Activated CD8-positive, alpha-beta memory T cell treated with anti-CD3 and anti-CD28 coated beads for 1 hour (primary cell): ENCODE measurements at places on chromosomes 13 and 19.

- DNase-seq: peak; percentile 94
Measured at GRCh38 chr19:49680421-49681351, 3.6 kb downstream of the PRMT1 start.

- DNase-seq: no peak
Measured at GRCh38 chr13:29548722-29549121, 46.8 kb downstream of the SLC7A1 start.

DNA sequence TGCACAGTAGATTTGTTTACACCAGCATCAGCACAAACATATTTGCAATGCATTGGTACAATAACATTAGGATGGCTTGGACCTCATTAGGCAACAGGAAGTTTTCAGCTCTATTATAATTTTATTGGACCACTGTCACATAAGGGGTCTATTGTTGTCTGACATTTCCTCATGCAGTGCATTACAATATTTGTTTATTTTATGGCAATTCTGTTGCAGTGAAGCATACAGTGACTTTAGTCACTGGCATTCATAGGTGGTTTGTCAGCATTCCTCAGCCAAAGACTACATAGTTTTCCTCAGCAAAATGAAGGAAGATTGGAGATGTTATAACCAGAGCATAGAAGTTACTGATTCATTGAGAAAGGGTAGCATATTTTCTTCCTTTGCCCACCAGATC lies 1732.9 kb downstream of the PCDH9 start:
- no peak for DNase-seq

DNA sequence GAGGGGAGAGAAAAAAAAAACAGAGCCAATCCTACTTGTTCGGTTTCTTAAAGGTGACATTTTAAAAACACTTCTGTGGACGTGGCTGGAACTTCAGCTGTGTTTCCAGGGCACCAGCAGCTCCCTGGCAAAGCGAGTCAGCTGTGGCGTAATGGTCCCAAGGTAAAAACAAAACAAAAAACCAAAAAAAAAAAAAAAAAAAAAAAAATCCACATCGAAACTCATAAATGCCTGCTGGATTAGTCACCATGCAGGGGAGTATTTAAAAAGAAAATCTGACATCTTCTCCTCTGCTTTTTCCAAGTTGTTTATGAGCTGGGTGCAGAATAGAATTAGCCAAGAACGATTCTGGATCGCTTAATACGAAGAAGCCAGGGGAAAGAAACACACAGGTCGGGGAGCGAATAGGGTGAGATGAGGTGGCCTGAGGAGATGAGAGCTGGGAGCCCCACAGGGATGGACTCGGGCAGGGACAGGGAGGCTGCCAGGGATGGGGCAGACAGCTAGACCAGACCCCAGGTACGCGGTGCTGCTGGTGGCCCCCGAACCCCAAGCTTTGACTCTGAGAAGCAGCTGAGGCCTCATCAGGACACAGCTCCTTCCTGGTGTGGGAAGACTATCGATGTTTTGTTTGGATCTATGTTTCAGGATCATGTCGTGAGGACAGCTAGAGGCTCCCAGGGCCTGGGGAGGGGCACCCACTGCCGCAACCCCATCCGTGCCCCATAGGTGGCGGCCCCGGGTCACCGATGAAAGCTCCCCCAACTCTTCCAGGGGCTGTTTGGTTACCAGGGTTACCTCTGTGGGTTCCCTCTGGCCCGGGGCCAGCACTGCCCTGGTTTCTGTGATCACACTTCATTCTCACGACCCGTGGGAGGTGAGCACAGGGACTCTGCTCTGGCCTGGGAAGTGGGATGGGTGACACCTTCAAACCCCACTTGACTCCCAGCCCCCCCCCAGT lies 3.1 kb upstream of the CTXN1 start:
- peak; percentile 53 for DNase-seq

DNA sequence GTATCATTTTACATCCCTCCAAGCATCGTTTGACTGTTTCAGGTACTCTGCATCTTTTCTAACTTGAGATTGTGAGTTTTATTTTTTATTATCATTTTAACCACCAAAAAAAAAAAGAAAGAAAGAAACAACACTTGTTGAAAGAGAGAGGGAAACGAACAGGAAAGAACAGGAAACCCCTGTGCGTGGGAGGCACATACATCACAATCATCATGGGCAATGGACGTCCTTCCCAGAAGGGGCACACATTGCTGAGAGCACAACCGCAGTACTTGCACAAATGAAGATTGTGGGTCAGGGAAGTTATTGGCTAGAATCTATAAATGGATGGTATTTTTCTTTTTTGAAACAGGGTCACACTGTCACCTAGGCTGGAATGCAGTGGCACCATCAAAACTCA lies 1.7 kb downstream of the CLC start:
- no peak for DNase-seq

GRCh38 chr13:67343777-67344176 lies 113.6 kb upstream of the PCDH9 start:
- no peak for DNase-seq

DNA sequence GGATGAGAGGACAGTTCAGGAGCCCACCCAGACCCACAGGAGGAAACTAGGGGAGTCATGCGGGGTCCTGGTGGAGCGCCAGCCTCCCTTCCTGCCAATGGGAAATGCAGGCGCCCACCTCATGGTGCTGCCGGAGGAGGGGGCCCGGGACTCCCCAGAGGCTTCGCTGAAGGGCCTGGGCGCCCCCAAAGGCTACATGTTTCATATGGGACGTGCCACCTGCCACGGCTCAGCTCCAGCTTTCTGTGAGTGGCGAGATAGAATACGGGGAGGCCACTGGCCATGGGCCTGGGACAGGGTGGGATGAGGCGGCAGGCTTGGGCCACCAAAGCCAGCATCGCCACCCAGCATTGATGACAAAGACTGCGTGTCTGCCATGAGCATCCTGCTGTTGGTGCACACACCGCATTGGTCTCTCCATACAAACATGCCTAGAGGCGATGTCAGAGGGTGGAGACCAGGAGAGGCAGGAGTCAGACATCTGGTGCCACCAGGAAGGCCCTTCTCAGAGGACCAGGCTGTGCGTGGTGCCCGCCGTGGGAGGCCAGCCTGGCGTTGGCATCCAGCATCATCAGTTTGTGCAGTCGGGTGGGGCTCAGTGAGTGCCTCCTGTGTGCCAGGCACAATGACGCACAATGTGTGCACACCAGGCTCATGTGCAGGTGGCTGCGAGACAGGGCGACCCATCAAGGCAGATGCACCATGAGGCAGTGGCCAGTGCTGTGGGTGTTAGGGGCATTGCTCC lies 1.2 kb upstream of the F10 start:
- no peak for DNase-seq
